ENCODE measurements at places on chromosomes 11 and 22.

- no peak for DNase-seq
Observed at GRCh38 chr11:130814440-130815096, 101.7 kb downstream of the SNX19 start.

GRCh38 chr22:20576445-20576816 lies 69.0 kb downstream of the MED15 start:
- no peak for DNase-seq

GRCh38 chr11:116062490-116063171 lies 558.4 kb upstream of the CADM1 start:
- DNase-seq: no peak

DNA sequence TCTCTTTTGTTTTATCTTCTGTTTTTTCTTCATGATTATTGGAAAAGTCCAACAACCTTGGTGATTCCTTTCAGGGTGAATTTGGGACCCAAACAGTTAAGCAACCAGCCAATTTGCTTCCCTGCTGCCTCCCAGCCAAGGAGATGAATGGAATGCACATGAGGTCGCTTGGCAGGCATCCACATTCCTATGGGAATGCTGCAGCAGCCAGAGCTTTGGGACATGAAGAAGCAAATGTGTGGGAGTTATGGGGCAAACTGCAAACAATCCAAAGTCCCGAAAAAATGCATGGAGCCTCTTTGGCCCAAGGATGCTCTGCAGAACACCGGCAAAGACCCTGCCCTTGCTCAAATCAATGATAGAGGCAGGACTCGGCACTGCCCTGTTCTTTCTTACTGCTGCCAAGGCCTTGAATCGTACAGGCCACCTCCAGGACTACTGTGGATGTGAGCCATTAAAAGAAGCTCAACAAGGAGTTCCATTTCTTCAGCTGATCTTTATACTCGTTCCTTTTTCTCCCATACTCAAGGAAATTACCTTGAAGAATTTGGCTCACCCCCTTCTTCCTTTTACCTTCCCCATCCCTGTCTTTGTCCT lies 117.3 kb upstream of the TEAD1 start:
- no peak for DNase-seq

DNA sequence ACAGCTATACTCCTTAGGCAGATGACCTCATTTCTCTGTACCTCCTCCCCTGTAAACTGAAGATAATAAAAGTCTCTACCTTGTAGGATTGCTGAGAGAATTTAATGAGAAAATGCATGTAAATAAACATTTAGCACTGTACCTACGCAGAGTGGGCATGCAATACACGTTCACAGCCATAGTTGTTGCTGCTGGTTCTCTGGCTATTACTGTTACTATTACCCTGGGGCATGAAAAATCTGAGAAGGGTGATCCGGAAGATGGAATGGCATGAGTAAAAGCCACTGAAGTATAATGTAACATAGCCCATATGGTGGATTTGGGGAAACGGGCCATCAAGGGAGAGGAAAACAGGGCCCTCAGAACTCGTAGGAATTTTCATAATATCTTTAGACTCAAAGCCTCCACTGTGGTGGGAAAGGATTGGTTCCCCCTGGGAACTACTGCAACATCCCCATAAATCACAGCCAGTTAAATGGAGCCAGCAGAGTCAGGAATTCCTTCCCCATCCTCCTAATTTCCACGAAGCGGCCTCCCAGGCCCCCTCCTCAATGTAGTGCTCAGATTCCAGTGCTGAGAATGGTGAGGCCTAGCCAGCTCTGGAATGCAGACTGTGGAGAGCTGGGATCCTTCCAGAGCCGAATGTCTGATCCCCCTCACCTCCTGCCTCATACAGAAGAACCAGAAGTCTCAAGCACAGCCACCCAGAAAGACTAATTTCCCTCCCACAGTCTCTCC lies 205.3 kb downstream of the MN1 start:
- DNase-seq: no peak

- DNase-seq: no peak
Observed at GRCh38 chr22:44860311-44860710, 107.9 kb downstream of the ARHGAP8 start.

DNA sequence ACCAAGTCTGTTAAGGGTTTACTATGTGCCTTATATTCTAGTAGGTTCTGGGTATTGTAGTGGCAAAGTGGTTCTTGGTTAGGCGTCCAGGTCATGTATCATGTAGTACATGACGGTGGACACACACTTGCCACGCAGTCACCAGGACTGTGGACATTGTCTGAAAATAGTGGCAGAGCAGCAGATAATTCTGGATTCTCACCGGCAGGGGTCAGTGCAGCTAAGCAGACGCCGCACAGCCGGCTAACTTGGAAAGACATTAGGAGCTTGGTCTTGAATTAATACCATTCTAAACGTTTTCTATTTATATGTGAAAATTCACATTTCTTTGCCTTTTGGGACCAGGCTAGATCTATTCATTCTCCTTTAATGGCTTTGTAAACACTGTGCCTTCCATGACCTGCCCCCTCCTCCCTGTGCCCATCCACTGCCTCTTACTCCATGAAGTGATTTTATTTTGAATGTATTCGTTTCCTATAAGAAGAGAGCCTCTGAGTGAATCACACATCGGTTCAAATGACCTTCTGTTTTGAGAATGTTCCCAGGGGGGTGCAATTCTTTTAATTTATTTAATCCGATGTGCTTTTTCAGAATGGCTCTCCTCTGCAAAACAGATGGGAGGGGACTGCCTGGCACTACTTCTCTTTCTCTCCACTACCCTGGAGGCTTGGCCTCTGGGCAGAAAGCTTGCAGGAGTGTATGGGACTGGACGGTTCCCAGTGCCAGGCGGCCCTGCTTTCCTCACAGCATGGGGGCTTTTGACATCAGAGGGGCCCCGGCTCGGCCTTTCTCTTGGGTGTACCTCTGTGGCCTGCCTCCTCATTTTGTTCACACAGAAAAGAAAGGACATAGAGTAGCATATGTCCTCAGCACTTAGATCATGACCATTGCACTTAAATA lies 378.0 kb downstream of the NTM start:
- no peak for DNase-seq

DNA sequence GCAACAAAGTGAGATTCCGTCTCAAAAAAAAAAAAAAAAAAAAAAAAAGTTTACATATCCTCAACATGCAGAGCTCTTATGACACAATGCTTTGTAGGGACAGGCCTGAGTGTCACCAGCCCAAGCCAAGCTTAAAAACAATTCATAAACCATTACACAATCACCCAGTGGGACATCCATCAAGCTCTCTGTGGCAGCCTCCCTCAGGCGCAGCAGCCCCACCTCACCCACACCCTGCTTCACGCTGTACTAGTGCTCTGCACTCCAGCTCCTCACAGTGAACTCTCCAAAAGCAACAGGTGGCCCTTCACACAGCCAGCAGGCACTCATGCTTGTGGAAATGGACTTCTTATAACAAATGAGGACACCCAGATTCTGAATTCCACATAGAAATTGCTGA lies 3.5 kb upstream of the FOXRED2 start:
- no peak for DNase-seq

GRCh38 chr11:114251815-114252337 lies 44.3 kb upstream of the NNMT start:
- DNase-seq: no peak

GRCh38 chr22:46224898-46225290 lies 25.2 kb downstream of the CDPF1 start:
- DNase-seq: no peak

- no peak for DNase-seq
Observed at GRCh38 chr11:19013181-19013857, 47.2 kb downstream of the MRGPRX2 start.

DNA sequence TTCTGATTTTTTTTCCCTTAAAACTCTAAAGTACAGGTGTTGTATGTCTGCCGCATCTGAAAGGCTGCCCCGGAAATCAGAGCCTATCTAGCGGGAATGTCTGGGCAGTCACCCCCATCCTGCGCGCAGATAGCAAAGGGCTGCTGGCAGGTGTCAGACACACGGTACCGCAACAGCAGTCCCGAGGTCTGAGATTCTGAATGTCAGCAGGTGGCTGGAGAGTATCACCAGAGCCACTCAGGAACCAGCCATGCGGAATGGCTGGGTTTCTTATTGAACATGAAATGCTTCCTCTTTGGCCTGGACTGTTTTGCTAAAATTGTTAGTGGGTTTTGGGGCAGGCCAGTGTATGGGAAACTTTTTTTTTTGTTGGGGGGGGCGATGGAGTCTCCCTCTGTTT lies 53.3 kb downstream of the CERK start:
- no peak for DNase-seq

- no peak for DNase-seq
Observed at GRCh38 chr11:2730272-2731129, 30.7 kb upstream of the KCNQ1OT1 start.

GRCh38 chr22:41913842-41914534 lies 886 bp downstream of the SHISA8 start:
- no peak for DNase-seq

DNA sequence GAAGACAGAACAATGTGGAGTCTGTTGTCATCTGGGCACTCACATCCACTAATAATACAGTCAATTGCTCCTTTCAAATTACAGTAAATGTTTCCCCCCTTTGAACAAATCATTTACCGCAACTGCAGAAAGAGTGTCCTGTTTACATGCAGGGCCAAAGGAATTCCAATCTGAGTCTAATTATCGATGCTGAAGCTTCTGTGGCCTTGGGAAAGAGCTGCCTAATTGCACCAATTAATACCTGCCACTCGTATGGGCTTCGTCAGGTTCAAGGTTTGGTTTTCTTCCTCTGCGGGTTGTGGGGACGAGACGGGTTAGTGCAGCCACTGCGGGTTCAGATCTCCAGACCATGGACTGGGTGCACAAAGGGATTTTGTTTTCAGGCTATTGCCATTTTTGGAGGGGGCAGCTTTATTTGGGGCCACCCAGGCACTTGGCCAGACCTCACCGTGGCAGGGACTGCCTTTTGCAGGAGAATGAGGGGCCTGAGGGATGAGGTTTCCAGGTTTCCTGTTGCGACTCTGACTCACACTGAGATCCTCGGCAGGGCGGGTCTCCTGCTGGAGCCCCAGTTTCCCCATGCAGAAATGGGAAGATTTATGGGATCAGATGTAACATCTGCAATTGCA lies 147.6 kb downstream of the MIAT start:
- no peak for DNase-seq

All from activated naive CD4-positive, alpha-beta T cell (primary cell).